ENCODE measurements at places on chromosomes 6 and 20. TPM values are rescaled to one million over a fixed set of nuclear protein-coding genes. Genes with fewer than 3 reads are reported as not detected.
A peak's percentile ranks its signal among the peaks of the same experiment; 100 is the strongest.

DNA sequence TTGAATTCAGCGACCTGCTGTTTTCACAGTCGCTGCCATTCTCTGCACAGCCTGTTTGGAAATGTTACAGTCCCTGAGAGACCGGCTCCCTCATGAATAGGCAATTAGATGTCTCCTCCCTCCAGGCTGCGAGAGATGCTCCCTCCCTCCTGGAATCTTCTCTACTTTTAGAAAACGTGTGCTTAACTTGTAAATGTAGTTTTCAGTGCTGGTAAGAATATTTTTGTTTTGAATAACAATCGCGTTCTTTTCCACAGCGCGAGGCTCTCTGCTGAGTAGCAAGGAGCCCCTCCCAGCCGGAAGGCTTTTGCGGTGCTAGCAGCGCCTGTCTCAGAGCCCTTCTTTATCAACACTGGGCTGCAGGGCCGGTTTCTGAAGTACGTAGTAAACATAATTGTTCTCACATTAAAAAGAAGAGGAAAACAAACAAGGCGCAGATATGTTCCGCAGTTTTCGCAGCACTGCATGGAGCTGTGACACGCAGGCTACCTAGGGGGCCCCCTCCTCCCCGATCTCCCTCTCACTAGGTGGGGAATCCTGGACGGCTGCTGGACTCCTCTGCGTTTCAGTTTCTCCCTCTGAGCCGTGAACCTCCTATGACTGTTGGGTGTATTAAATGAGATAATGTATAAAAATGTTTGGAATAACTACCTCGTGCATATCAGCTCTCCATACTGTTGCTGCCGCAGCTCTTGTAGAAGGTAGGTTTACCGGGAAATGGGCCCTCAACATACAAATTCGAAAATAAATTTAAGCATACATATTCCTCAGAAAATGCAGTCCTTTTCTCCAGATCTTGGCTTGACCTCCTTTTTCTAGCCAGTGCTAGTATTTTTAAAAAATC, 79.0 kb upstream of the SPACA1 start:
- DNase-seq: peak; percentile 13

DNA sequence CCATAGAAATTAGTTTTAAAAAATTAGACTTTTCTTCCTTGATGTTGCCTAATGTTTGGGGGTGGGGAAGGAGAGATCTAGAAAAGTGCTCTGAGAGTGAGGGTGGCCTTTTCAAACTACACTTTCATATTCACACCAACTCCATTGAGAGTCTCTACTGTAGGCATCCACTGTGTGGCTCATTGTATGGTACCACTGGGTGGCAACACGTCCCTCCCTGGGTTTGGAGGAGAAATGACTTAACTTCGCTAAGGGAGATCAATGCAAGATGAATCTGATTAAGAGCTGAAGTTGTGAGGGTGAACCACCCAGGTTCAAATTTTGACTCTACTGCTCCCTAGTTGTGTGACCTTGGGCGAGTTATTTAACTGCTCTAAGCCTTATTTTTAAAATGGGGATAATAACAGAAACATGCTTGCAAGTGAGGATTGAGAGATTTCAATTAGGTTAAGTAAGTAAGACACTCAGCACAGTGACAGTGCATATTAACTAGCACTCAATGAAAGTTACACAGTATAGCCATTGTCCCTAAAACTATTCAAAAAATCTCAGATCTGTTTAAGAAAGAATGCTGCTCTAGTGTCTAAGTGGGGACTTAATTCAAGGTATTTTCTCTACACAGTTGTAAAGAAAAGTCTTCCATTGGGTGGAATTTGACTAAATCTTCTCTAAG, 193.5 kb upstream of the CNR1 start:
- no peak for DNase-seq

DNA sequence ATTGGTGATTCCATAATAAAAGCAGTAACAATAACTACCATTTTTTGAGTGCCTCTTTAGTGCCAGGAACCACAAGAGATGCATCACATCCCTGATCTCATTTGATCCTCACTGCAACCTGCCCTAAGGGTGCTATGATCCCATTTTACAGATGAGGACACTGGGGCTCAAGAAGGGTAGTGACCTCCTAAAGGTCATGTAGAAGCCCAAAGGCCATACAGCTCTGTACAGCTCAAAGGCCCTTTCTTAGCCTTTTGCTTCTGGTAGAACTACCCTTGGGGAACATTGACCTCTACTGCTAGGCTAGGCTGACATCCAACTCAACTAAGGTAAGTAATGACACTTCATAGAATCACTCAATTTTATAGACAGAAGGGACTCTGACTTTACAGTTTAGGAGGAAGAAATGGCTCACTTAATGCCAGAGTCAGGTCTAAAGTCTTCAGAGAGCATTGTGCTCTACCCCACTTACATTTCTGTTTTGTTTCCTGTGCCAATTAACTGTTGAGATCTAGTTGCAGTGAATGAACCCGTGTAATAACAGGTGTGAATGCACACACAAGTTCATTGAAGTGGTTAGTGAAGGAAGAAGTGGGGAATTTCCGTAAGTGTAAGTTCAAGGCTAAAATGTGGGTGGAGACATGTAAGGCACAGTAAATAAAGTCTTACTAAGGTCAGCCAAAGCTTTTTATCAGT, 10.7 kb downstream of the SLC9A8 start:
- no peak for DNase-seq

DNA sequence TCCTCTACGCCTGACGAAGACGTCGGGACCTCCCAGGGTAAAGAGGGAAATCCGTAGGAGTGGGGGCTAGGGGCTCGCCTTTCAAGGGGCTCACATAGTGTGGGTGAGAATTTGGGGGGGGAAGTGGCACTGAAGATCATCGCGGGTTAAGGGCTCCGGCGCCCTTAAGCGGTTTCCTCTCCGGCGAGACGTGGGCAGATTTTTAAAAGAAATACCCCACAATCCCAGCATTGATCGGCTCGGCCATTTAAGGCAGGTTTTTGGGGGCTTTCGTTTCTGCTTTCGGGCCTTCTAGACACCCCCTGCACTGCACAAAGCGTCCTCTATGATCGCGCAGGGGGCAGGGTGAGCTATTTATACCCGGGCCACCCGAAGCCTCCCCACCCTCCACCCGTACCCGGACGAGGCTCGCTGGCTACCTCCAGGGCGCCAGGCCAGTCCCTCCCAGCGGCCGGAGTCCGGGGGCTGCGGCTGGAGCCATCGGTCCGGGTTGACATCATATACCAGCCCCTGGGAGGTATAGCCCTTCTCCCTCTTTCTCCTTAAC, 1.2 kb downstream of the NKX2-2 start:
- DNase-seq: no peak

Gene NRSN1
- not detected for total RNA-seq

Gene C20orf141
- not detected for total RNA-seq

GRCh38 chr20:59178983-59179595, 15.5 kb downstream of the ZNF831 start:
- no peak for DNase-seq

Gene HLA-E
- 87.4 TPM for total RNA-seq

DNA sequence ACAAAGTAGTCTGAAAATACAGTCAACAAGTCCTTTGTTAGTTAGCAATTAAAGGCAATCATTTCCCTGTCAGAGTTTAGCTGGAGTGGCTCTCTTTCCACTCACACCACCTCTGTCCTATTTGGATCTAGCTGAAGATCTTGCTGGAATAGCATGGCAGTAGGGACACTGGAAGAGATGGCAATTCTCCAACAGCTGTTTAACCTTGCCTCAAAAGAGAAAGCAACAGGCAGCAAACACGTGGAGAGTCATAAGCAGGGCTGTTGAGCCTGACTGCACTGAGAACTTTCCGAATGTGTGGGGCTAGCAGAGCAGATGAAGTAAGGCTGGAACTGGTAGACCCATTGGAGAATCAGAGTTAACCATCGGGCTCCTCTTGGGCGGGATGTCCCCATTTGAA, 38.0 kb upstream of the PRSS35 start:
- DNase-seq: peak; percentile 91

- peak; percentile 94 for DNase-seq
Observed at GRCh38 chr6:2782825-2783187, 17.6 kb downstream of the WRNIP1 start.

- peak; percentile 75 for DNase-seq
Observed at GRCh38 chr20:25600632-25601031, 15.3 kb upstream of the NINL start.

DNA sequence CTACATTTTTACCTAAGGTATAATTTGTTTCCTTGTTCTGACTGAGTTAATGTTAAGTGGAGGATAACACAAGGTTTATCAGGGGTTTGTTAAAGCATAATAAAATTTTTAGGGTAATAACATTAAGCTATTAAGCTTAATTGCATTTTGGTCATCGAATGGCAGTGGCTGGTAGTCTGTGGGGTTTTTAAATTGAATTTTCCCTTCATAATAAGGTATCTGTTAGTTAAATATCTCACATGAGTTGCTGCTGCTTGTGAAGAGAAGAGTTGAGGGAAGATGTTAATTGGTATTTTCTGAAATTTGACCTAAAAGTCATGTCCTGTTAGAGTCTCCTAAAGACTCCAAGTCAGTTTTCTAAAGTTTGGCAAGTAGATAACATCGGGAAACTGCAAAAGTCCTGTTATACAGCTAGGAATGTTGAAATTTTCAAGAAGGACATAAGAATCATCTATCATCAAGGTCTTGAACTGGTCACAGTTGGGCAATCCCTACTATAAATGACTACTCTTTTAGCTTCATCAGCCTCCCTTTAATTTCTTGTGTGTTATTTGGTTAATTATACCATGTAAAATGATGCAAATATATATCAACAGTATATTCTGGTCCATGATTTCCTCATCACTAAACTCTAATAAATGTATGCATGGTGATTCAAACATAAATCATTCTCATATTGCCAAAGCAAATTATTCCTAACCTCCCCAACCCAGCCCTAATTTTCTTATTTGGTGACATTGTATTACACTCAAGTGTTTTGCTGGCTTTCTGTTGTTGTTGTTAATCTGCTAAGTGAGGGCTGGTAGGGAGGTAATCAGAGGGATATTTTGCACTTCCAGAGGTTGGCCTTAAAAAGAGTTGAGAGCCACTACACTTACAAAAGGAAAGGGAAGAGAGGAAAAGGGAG, 64.0 kb downstream of the MAP3K5 start:
- no peak for DNase-seq

Gene CRISP3
- total RNA-seq: not detected

DNA sequence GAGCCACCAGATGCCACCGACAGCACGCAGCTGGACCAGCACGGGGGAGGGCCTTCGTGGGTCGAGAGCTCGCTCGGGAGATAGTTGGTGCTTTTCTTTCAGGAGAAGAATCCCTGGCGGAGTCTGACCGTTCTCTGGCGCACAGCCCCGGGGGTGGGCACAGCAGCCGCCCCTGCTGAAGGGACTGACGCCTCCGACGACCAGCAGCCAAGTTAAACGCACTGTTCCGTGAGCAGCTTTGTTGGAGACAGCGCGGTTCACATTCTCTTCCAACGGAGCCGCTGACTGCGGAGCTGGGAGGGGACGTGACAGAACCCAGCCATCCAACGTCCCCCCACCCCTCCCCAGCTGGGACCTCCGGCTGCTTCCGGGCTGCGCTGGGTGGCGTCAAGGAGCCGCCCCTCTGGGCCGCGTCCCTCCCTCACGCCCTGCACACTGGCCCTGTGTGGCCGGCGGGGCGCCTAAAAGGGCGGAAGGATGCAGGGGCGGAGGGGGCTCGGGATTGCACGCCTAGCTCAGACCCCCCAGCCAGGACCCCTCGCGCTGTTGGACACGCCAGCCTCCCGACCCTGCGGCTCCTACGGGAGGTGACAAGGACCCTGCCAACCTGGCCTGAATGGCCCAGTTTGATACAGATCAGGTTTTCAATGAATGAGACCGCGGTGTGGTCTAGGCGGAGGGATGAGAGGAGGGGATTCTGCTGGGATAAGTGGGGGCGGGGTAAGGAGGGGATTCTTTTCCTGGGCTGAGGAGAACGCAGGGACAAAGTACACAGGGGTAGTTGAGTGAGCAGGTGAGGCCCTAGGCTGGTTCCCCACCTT, 36.4 kb upstream of the KHDC1 start:
- no peak for DNase-seq

DNA sequence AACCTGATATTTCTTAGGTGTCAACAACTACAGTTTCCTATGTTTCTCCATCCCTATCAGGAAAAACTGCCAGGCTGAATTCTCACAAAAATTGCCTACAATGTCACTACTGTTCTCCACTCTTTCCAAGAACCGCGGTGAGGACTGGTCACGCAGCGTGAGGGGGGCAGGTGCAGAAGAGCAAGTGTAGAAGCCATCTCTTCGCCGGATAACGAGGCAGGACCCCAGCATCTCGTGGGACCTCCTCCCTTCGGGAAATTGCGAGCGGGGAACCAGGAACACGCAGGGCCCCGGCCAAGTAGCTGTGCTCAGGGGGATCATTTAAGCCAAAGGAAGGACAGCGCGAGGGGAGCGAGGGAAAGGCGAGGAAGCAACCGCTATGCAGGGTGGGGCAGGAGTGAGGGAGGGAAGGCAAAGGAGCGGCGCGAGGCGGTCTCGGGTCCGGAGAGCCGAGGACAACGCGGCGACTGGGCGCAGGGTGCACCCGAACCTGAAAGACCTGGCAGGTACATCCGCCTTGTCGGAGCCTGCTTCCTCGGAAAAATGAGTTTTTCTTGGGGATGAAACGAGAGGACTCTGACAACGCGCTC, 559 bp downstream of the APMAP start:
- peak; percentile 39 for DNase-seq

DNA sequence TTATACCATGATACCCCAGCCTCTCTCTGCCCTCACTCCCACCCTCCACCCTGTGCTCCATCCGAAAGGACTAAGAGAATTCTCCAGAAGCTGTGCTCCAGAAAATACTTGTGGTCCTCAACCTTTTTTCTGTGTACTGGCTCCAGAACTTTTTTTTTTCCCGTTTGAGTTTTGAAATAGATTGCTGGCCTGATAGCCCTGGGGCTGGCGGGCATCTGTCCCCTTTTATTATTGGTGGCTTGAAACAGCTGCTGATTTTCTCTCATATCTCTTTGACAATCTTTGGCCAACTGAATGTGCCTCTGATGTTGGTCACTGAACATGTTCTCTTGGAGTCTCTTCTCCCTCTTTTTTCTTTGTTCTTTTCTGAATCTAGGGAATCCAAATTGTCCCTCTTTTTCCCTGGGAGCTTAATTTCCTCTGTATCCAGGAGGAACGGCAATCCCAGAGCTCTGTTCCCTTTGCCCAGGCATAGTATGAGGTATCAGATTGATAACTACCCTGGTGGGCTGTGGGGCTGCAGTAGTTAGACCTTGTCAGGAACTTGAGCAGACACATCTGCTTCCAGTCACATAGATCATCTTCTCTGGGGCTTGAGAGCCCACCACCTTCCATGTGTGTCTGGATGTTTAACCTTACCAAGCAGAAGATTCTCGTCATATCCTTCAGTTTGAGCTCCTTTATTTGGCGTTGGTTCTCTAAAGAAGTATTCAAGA, 1.6 kb downstream of the PPARD start:
- peak; percentile 24 for DNase-seq

Gene ATF6B
- 26.4 TPM for total RNA-seq

- DNase-seq: peak; percentile 75
Observed at GRCh38 chr20:39049684-39050554, 87.8 kb downstream of the DHX35 start.

Gene PRR18
- total RNA-seq: not detected

All from myocyte (in vitro differentiated cells).